ENCODE measurements at places on chromosomes 4 and X.

GRCh38 chrX:7261672-7262332 lies 113.8 kb upstream of the PUDP start:
- no peak for DNase-seq

DNA sequence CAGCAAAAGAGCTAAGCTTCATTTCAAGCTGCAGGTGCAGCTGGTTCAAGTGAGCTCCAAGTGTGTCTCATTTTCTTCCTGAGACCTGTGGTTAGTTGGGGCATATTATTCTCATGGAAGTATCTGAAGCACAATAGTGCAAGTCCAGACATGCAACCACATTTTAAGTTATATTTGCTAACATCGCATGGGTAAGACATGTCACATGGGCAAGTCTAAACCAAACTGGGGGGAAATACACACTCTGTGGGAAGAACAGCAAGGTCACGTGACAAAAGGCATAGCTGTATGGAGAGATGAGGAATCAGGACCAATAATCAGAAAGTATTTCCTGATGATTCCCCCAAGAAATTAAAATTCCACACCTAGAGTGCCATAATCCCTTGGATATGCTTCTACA lies 94.9 kb upstream of the NDP start:
- DNase-seq: no peak

DNA sequence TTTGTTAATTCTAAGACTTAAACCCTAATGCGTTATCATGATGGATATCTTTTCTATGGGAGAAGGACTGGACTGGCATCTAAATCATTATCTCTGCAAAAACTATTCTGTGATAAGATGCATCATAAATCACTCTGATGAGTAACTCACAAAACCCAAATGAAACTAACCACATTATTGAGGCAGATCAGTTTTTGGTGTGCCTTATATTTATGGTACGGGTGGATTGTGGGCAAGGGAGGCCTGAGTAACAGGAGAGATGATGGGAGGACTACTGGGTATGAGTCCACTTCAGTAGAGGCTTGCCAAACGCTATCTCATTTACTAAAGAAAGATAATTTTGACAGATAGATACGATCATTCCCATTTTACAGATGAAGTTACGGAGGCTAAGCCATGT lies 66.4 kb upstream of the GUCY1A1 start:
- DNase-seq: no peak

- no peak for DNase-seq
These were observed 26.9 kb downstream of the GK2 start for GRCh38 chr4:79381161-79381560.

DNA sequence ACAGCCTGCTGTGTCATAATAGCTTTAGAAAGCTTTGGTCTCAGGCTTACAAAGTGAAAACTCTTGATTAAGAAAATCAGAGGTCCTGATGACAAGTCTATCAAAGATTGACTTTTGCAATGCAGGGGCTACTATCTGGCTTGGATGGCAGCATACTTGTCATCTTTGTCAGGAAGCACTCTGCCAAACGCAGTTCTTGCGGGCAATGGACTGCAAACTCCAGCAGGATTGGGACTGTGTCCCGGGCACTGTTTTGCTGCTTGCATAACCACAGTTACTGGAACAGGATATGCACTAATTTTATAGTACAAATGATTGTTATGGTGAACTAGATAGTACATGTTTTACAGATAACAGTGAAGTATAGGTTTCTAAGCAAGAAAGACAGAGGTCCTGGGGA lies 185.6 kb downstream of the IQCM start:
- no peak for DNase-seq

- DNase-seq: no peak
These were observed 22.4 kb downstream of the HPRT1 start for GRCh38 chrX:134482371-134482770.

GRCh38 chrX:21932292-21933002 lies 8.1 kb upstream of the SMS start:
- no peak for DNase-seq

- DNase-seq: no peak
These were observed 103.1 kb upstream of the UGT8 start for GRCh38 chr4:114495471-114495928.

GRCh38 chr4:81814987-81815541 lies 343.4 kb upstream of the RASGEF1B start:
- DNase-seq: no peak

GRCh38 chrX:149757206-149758067 lies 16.4 kb upstream of the HSFX1 start:
- no peak for DNase-seq

DNA sequence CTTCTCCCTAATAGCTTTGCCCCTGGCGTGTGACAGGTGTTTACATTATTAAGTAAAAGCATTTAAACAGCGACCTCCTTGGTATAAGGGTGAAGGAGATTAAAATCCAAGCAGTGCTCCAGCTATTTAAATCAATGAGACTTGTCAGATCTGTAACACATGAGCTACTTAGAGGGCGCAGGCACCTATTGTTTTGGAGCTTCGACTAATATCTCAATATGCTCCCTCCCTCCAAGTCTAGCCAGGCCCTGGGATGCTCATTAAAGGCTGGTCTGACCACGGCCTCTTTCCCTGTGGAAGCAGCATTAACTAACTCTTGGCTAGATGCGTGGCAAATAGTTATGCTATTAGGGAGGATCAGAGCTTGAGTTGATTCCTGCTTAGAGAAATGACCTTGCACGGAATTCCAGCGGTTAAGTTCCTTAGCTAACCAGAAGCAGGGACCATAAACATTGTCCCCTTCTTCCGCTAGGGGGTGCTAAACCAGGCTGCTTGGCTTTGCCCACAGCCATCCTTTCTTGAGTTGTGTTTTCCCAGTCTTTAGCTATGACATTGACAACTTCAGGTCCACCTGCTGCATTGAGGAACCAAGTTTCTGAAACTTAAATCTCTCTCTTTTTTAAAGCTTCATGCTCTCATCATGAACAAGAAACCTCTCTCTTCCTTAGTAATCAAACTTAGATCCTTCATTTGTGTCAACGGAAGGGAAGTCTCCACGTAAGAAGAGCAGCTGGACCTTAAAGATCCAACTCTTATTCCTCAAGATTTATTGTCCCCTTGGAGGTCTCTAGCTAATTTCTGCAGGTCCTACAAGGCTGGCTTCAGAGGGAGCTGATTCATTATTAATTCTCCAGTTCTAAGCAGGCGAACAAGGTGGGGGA lies 80.7 kb upstream of the IGFBP7 start:
- DNase-seq: peak; percentile 5

DNA sequence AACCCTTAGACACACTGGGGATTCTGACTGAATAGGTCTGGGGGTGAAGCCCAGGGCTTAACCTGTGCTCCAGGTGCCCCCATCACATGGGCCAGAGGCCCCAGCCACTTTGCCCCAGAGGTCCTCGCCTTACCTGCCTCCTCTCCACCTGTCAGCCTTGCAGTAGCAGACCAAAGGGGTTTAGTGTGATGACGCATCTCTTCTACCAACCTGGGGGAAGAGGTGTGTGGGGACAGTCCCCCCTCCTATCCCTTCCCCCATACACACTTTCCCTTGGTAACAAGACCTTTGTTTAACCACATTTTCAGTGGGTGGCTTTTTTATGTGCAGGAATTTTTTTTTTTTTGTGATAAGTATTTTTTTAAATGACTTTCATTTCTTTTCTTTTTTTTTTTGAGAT lies 6.3 kb downstream of the CLCN4 start:
- DNase-seq: no peak

GRCh38 chrX:9676738-9677097 lies 88.9 kb downstream of the GPR143 start:
- DNase-seq: no peak

DNA sequence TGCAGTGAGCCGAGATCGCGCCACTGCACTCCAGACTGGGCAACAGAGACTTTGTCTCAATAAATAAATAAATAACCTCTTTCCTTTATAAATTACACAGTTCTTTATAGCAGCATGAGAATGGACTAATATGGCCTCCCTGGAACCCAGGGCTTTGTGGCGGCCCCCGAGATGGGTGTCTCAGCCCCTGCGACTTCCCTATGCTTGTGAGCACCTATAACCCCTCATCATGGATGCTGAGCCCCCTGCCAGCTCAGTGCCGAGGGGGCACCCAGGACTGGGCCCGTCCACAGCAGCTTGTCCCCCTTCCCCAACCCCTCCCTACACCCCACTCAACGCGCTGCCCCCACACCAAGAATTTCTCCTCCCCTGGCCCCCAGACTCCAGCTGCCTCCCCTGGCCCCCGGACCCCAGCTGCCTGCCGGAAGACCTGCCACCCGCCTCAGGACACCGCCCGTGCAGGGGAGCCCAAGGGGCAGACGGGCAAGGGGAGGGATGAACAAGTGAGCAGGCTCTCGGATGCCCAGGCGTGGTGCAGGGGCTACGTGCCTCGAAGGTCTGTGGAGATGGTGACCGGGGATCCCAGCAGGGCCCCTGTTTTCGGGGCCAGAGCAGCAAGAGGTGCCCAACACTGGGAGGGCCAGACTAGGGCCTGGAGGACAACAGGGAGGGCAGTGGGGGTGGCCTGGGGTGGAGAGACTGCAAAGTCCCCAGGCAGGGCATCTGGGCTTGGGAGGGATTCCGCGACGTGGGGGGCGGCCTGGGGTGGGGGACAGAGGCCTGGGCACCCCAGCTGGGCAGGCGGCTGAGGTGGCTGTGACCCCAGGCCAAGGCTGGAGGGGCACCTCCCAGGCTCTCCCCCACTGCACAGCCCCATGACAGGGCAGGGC lies 74.0 kb downstream of the FAM53A start:
- no peak for DNase-seq

DNA sequence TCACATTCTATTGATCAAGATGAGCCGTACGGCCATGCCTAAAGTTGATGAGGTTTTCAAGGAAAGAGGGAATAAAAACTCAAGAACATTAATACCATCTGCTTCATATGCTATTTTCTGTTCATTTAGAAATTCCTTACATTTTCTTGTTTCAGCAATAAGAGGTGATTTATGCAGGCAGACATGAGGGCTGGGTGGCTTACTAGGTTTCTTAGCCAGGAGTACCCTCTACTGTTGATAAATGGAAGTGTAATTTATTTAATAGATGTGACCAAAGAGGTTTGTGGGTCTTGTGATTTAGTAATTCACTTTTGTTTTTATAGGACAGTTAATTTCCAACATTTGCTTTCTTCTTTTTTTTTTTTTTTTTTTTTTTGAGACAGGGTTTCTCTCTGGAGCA lies 6.4 kb upstream of the SMIM9 start:
- peak; percentile 2 for DNase-seq

Measured in activated CD4-positive, alpha-beta T cell treated with anti-CD3 and anti-CD28 coated beads for 4 hours (primary cell).